ENCODE measurements at places on chromosomes 2 and 18. TPM values are rescaled to one million over a fixed set of nuclear protein-coding genes. Genes with fewer than 3 reads are reported as not detected.

VWC2L gene
- not detected for total RNA-seq

CPS1 gene
- total RNA-seq = 28.2 TPM

POTEC gene
- not detected for total RNA-seq

IKZF2 gene
- total RNA-seq = 6.8 TPM

TFPI gene
- 126 TPM for total RNA-seq

NPAS2 gene
- total RNA-seq = 13.2 TPM
